ENCODE measurements at places on chromosomes 12 and 14.

- DNase-seq = no peak
These were observed 3.9 kb downstream of the KDM2B start for GRCh38 chr12:121576851-121577391.

- no peak for DNase-seq
These were observed 27.8 kb downstream of the HECTD4 start for GRCh38 chr12:112354399-112354798.

GRCh38 chr12:59115526-59115925 is 195.2 kb upstream of the LRIG3 start:
- DNase-seq = no peak

GRCh38 chr14:47541662-47542061 is 133.7 kb downstream of the MDGA2 start:
- no peak for DNase-seq

GRCh38 chr14:55243386-55243785 is 27.8 kb upstream of the FBXO34 start:
- no peak for DNase-seq

DNA sequence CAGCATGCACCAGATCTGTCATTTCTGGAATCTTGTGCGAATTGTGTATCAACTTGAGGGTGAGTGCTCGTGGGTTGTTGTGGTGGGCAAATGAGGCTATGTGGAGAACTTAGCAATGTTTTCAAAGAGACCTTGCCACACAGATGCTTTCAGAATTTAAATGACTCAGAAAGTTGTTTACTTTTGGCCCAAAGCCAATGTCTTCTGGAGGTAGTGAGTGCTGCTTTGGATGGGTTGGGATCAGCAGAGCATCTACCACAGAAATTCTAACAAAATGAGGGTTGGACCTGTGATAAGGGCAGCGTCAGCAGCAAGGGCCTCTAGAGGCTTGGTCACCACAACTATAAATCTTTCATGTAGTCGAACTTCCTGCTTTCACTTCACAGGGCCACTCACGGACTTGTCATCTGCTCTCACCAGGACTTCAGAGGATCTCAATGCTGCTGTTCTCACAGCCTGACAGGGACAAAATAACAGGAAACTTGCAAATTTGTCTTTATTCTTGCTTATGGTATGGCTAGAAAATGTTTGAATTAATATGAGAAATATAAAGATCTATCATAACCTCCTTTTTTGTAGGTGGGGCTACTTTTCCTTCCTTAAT is 111.4 kb downstream of the DACT1 start:
- DNase-seq = peak; percentile 46

DNA sequence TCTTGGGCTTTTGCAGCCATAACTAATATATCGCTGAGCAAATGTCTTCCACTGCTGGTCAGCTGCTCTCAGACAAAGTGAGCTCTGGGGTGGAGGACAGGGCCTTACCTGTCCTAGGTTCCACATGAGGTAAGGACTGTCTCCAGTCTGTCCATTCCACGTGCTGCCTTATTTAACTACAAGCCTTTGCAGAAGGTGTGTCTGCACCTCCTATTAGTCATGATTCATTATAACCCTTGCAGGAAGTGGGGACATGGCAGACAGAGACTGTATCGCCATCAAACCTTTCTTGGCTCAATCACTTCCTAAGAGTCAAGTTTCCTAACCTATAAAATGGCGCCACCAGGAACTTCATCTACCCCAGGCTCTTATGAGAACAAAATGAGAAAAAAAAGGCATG is 46.9 kb downstream of the SLC25A47 start:
- DNase-seq = no peak

DNA sequence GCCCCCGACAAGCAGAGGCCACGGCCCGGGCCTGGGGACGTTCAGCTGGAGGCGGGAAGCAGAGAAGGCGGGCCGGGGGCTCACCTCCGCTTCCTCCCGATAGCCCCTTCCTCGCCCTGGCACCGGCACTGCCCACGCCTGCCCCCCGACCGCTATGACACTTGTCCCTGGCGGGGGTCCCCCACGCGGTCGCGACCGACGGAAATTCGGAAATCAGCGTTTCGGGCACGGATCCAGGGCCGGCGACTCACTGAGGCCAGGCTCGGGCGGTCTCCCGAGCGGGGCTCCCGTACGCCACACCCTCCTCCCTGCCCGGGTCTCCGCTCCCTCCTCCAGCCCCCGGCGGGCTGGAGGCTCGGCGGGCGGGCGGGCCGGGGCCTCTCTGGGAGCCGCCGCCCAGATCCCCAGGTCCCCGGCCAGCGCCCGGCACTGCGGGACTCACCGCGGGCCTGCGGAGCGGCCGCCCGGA is 581 bp downstream of the PITPNM2 start:
- no peak for DNase-seq

DNA sequence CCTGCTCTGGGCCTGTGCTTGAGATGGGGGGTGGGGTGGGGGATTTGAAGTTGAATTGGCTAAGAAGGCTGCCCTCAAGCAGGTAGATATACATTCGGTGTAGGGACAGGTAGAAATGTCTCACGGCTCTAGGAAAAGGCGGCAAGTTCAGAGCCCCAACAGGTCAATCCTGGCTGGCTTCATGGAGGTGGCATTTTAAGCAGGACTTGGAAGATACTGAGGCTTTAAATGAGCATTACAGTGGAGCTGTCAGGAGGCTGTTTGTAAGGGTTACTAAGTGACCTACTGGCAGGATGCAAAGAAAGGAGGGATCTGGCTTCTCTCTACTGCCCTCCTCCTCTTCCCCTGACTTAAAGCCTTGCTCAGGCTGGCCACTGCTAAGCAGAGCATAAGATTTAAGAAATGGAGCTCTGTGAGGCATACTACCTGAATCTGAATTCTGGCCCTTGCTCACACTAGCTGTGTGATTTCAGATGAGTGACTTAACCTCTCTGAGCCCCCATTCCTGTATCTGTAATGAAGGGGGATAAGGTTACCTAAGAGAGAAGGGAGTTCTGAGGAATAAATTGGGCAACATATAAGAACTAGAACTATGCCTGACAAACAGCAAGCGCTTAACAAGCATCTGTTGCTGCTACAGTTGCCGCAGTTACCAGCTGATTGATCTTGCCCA is 61.6 kb downstream of the SLC24A4 start:
- DNase-seq = no peak

- DNase-seq = peak; percentile 23
These were observed 195.2 kb downstream of the ATXN7L3B start for GRCh38 chr12:74732826-74733225.

- DNase-seq = no peak
These were observed 339.2 kb downstream of the ACSS3 start for GRCh38 chr12:81417056-81417455.

DNA sequence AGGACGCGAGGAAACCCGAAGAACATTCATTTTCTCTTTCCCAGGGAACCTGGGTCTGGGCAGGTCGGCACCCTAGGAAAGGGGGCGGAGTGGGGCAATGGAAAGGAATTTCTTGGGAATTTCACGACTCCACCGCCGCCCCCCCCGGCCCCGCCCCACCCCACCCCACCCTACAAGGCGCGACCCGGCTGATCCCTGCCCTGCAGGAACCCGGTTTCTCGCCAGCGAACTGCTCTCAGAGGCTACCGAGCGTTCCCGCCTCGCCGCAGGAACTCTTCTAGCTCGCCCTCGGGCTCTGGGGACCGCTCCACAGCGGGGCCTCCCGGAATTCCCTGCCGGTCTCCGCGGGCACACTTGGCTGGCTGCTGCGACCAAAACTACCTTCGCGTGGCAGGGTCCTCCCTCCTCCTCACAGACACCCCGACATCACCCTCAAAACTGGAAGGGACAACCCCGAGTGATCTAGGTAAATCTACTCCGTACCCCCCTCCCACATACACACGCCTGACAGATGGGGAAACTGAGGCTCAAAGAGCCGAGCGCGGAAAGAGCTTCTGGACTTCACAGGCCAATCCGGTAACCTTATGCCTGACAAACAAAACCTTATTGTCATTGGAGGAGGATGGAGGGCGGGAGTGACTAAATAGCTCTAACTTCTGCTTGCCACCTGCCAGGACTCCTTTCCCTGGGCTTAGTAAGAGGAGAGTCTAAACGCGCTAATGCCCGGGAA is 785 bp upstream of the ACTN1 start:
- DNase-seq = no peak

- peak; percentile 49 for DNase-seq
These were observed 12.0 kb downstream of the CFAP73 start for GRCh38 chr12:113161415-113162016.

DNA sequence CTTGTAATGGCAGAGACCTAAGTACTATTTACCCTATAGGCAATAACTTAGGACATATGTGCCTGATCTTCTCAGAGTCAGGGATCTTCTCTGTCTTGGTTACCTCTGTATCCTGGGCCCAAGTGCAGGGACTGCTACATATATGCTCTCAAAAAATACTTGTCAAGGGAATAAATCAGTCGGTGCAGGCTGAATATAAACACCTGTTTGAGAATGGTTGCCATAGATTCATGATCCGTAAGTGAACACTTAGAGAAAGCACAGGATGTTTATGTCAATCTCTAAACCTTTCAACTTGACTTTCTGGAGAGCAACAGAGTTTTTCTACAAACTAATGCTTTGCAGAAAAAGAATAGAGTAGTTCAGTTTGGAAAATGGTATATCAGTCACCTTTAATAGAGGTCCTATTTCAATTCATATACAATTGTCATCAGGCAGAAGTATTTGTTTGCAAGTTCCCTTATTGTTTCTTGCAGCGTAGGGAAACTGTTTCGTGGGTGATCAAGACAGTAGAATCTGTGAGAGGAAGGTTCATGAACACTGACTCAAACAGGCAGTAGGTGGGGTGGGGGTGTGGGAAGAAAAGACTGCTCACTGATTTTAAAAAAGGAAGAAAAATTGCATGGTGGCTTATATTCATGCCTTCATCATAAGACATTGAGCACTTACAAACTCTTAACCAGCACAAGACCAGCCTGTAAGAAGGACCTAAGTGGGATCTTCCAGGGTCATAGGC is 6.0 kb upstream of the UBE2N start:
- no peak for DNase-seq

DNA sequence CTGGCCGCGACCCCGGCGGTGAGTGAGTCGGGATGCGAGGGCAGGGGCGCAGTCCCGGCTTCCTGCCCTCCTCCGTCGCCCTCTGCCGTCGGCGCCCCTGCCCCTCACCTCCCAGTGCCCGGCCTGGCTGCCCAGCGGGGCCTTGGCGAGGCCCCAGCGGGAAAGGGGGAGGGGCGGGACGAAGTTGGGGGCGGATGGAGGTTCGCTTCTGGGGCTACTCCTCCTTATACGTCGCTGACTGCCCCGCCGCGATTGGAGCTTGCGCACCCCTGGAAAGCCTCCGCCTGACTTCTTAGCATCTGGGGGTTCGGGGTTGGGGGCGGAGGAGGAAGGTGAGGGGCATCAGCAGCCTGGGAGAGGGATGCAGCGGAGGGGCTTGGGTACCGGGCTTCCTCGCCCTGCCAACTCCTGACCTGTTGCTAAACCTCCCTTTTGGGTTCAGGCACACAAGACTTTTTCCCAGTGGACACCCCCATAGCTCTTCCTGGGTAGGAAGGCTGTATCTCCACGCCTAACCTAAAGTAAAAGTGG is 406 bp downstream of the TMEM263 start:
- DNase-seq = peak; percentile 43

DNA sequence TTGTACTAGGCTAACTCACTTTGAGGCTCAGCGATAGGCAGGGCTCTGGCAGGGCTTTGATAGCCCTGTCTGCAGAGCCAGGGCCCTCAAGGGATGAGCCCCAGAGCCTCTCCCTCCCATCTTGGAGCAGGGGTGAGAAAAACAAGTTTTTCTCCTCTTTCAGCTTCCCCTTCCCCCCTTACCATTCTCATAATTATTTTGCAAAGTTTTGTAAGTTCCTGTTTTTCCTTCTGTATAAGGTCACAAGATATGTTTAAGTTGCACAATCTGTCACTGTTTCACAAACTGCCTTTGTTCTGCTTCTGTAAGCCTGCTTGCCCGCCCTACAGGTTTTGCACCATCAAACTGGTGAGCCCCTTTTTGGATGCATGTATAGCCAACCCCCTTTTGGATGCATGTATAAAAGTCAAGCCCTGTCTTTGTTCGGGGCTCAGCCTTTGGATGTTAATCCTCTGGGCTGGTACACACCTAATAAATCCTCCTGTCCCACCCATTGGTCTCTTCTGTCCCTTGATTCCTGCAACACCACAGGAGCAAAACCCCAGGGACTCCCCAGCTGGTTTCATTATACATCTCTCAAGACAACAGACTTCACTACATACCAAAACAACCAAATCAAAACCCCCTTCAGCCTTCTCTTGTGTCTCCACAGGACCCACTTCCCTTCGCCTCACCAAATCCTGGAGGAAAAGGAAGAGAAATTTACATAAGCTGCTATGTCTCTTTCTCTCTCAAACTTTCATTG is 52.5 kb upstream of the RESF1 start:
- no peak for DNase-seq

DNA sequence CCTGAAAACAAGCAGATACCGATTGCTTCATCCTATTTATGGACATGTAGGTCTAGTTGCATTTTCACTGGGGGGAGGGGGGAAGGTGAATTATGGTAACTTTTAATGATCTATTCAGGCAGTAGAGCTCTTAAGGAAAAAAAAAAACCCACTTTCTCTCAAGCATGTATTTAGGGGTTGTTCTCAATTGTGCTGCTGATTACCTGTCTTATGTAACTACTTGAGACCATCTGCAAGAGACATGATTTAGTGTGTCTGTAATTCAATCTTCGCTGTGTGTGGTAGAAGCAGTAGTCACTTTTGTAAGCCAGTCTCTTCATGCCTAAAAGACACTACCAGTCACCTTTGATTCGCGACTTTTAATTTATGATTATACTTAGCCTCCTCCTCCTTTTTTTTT is 8.9 kb downstream of the CALM1 start:
- no peak for DNase-seq

- no peak for DNase-seq
These were observed 188.5 kb downstream of the CCDC91 start for GRCh38 chr12:28378736-28379135.

DNA sequence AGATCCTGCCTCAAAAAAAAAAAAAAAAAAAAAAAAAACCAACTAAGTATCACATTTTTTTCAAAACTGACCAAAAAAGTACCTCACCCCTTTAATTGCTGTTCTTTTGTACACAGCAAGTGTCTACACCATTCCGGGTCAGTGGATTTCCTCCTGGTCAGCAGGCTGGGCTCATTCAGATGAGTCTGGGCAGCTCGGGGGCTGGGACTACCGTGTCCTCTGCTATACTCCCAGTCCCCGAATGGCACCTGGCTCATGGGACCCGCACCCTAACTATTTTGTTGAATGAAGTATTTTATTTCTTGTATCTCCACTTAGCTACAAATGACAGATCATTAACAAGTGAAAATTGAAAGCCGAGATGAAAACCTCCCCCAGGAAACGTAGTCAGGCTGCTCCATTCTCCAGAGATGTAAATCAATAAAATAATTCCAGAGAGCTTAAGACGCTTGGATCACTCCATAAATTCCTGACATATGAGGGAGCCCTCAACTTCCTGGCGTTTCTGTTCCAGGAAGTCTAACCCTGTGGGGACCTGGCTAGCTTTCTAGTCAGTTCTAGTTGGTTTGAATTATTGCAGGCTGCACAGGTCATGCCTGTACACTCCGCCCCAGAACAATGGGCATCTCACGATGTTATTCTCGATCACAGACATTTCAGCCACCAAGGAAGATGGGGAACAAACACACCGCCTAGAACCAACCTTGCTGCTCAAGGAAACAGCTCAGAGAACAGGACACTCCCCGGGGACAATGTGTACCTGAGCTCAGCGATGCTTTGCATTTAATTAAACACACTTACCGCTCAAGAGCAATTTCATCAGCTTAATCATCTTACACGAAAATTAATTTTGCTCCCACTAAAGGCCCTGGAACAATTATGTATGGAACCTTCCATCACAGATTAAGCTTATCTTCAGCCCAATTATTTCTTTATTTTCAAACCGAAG is 76.3 kb downstream of the RIMBP2 start:
- no peak for DNase-seq

GRCh38 chr12:11785712-11786111 is 136.2 kb downstream of the ETV6 start:
- DNase-seq = no peak
